ENCODE measurements at places on chromosomes 12 and 14. TPM values are rescaled to one million over a fixed set of nuclear protein-coding genes. Genes with fewer than 3 reads are reported as not detected.

Gene PAN2
- total RNA-seq = 15.7 TPM

Gene CLEC9A
- total RNA-seq = 0.30 TPM

Gene ARHGAP9
- not detected for total RNA-seq

Gene RHEBL1
- 0.30 TPM for total RNA-seq

Gene FKBP4
- total RNA-seq = 64.1 TPM
